ENCODE measurements at places on chromosomes 1 and 21.

GRCh38 chr1:178531887-178532286 lies 19.0 kb downstream of the TEX35 start:
- H3K27me3 ChIP-seq = no peaks in the 10 kb centered on the region
- no peak overlapping the region for H3K27ac ChIP-seq
- no peak for DNase-seq
- no peaks in the 10 kb centered on the region for H3K36me3 ChIP-seq
- H3K4me1 ChIP-seq = no peaks in the 10 kb centered on the region
- H3K4me3 ChIP-seq = no peak overlapping the region

- no peaks in the 10 kb centered on the region for H3K27me3 ChIP-seq
- no peak for DNase-seq
- H3K36me3 ChIP-seq = no peaks in the 10 kb centered on the region
- no peak overlapping the region for H3K27ac ChIP-seq
Measured at GRCh38 chr1:210855440-210855839, 278.5 kb downstream of the KCNH1 start.

DNA sequence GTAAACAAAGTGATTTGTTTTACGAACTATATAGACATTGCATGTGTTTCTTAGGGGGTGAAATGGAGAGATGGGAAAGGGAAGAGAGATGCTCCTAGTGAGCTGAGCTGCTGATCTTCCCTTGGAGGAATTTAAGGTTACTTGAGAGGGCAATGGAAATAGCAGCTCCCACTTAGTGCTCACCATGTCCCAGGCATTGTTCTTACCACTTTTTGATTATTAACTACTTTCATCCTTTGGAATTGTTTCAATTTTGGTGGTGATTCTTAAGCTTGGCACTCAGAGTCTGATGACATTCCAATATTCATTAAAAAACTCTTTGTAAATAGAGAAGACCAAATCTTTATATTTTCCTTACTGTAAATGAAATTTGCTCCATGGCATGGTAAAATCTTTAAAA lies 124.9 kb downstream of the ITSN1 start:
- H3K4me3 ChIP-seq = no peak overlapping the region
- no peaks in the 10 kb centered on the region for H3K4me1 ChIP-seq
- H3K27me3 ChIP-seq = no peaks in the 10 kb centered on the region
- no peaks in the 10 kb centered on the region for H3K36me3 ChIP-seq

DNA sequence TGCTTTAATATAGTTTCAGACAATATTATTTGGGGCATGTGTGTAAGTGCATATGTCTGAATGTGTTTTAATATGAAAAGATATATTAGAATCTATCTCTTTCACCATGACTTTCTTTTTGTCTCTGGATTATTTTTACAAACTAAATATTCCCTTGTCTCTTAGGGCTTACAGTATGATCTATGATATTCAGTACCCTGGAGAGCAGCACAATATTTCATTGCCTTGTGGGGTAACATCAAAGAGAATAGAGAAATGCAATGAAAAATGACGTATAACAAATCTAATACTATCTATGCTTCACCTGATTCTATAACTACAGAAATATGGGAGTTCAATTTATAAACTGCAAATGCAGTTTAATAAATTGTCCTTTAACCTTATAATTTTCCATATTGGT lies 2084.5 kb downstream of the MRPL39 start:
- no peak for DNase-seq
- no peaks in the 10 kb centered on the region for H3K4me1 ChIP-seq
- no peaks in the 10 kb centered on the region for H3K36me3 ChIP-seq

DNA sequence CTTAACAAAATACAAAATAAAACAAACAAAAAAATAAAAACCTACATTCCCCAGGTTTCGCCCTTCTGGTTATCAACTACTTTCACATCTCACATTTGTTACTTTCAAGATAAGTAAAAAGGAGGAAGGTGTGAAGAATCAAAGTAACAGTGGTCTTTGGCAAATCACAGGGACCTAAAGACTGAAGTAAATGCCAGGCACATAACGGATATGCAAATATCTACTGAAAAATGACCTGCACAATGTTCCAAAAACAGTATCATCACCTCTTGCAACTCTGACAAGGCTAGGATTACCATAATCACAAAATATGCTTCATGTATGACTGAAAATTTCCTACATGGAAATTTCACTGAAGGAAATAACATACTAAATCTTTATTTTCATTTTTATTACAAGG lies 29.3 kb downstream of the COP1 start:
- no peaks in the 10 kb centered on the region for H3K27me3 ChIP-seq
- peak overlapping the region; percentile 28 for H3K27ac ChIP-seq
- peaks cover 26% of the 10 kb centered on the region for H3K4me1 ChIP-seq
- peaks cover 55% of the 10 kb centered on the region for H3K36me3 ChIP-seq

DNA sequence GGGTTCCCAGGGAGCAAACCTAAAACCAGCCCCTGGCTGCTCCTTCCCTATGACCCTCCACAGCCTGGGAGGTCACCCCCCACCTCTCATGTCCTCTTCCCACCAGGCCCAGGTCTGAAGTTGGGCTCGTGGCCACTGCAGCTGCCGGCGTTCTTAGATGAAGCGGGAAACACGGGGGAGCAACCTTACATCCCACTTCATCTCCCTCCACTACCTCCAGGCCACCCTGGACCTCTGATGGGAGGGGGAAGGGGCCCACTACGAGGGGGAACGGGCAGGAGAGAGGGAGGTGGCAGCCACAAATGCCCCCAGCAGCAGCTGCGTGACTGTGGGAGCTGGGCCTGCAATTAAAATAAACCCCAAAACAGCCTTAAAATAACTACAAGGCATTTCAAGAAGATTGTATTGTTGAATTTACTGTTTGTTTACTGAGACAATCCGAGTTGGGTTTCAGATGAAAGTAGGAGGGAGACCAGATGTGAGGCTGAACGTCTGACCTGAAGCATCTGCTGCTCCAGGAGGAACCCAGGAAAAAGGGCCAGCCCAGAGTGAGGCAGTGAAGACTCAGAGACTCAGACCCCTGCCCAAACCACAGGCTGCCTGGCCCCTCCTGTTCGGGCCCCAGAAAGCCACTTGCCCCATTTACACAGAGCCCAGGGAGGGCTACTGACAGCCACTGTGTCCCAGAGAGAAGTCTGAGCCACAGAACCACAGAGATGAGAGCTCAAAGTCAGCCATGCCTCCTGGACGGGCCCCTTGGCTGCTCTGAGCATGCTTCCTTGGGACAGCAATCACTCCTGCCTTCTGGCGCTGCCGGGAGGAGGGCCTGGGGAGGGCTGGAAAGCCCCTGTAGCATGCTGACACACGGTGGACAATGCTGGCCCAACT lies 59.8 kb downstream of the GLIS1 start:
- H3K4me3 ChIP-seq = no peak overlapping the region
- peaks cover 23% of the 10 kb centered on the region for H3K27me3 ChIP-seq
- no peak for DNase-seq
- no peak overlapping the region for H3K27ac ChIP-seq
- no peaks in the 10 kb centered on the region for H3K36me3 ChIP-seq
- peaks cover 4% of the 10 kb centered on the region for H3K4me1 ChIP-seq

- no peak for DNase-seq
- H3K4me3 ChIP-seq = no peak overlapping the region
- H3K27ac ChIP-seq = no peak overlapping the region
Measured at GRCh38 chr1:17199267-17200044, 5.5 kb upstream of the PADI1 start.

DNA sequence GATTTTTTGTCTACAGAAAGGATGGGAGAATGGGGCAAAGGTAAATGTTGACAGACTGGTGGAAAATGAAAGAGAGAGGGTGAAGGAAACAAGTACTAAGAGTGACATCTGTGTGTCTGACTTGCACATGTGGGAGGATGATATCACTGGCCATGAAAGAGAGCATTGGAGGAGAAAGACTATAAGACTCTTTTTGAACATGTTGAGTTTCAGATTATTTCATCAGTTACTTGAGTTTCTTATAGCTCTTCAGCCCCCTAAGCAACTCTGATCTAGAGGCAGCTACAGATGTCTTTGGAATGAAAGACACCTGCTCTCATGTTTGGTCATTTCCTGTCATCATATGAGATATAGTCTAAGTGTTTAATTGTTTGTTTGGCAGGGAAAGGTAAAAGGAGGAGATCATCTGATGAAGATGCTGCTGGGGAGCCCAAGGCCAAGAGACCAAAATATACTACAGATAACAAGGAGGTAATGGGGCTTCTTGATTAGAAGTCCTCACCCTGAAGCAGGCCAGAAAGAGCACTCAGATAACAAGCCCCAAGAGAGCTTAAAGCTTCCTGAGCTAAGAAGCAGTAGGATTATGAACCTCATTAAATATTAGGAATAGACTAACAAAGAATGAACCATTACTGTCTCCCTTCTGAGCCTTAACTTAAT lies 4.5 kb downstream of the POLR3C start:
- H3K27ac ChIP-seq = peak overlapping the region; percentile 29
- peaks cover 42% of the 10 kb centered on the region for H3K4me1 ChIP-seq
- DNase-seq = no peak
- no peak overlapping the region for H3K4me3 ChIP-seq
- peaks cover 78% of the 10 kb centered on the region for H3K36me3 ChIP-seq
- no peaks in the 10 kb centered on the region for H3K27me3 ChIP-seq

- H3K4me3 ChIP-seq = no peak overlapping the region
- H3K27ac ChIP-seq = no peak overlapping the region
- no peaks in the 10 kb centered on the region for H3K27me3 ChIP-seq
- no peak for DNase-seq
- no peaks in the 10 kb centered on the region for H3K4me1 ChIP-seq
Measured at GRCh38 chr1:240255922-240256321, 164.2 kb downstream of the FMN2 start.

DNA sequence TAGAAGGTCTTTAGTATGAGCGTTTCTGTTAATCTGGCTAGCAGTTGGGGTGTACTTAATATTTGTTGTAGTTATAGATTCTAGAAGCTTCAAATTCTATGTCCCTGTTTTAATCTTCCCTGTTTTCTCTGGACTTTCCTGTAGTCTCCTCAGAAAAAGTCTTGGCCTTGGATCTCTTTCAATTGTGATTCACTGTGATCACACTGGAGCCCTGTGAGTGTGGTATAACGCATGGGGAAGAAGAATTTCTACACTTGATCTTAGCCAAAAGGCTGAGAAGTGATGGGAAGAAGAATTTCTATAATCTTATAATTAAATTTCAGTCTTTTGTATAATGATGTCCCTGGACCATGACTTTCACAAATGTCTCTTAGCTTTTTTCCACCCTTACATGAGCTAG lies 36.7 kb upstream of the COP1 start:
- H3K27ac ChIP-seq = no peak overlapping the region
- peaks cover 5% of the 10 kb centered on the region for H3K4me1 ChIP-seq

DNA sequence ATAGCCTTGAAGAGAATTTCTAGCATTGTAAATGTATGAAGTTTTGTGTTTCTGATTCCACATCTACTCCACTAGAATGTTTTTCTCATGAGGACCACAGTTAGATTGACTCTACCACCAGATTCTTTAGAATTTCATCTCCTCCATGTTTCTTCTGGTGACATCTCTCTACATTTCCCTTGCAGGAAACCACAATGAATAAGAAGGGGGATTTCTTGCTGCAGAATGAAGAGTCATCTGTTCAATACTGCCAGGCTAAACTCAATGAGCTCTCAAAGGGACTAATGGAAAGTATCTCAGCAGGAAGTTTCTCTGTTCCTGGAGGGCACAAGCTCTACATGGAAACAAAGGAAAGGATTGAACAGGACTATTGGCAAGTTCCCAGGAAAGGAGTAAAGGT lies 18.6 kb downstream of the GBP6 start:
- no peak overlapping the region for H3K4me3 ChIP-seq
- no peaks in the 10 kb centered on the region for H3K36me3 ChIP-seq
- H3K4me1 ChIP-seq = peaks cover 5% of the 10 kb centered on the region
- H3K27ac ChIP-seq = no peak overlapping the region
- DNase-seq = no peak

GRCh38 chr1:226372885-226373284 lies 35.0 kb downstream of the PARP1 start:
- H3K27me3 ChIP-seq = no peaks in the 10 kb centered on the region
- DNase-seq = no peak
- H3K4me3 ChIP-seq = no peak overlapping the region
- H3K4me1 ChIP-seq = peaks cover 3% of the 10 kb centered on the region
- H3K27ac ChIP-seq = no peak overlapping the region

GRCh38 chr1:7640350-7640749 lies 130.7 kb upstream of the VAMP3 start:
- no peak for DNase-seq

DNA sequence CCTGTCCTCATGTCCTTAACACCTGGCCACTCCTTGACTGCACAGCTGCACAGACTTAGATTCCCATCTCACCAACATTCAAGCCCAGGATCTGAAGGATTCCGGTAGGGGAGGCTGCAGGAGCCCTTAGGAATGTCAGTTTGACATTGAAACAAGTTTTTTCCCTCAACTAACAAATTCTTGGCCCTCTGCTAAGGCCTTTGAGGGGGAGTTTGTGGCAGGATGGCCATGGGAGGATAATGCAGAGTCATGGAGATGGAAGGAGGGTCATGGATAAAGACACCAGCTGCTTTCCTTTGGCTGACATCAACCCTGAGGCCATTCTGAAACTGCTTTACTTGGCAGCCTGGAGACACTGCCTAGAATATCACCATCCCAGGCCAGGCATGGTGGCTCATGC lies 63.4 kb upstream of the PPP2R5A start:
- no peak overlapping the region for H3K4me3 ChIP-seq
- no peak overlapping the region for H3K27ac ChIP-seq
- peaks cover 2% of the 10 kb centered on the region for H3K27me3 ChIP-seq
- H3K36me3 ChIP-seq = no peaks in the 10 kb centered on the region

DNA sequence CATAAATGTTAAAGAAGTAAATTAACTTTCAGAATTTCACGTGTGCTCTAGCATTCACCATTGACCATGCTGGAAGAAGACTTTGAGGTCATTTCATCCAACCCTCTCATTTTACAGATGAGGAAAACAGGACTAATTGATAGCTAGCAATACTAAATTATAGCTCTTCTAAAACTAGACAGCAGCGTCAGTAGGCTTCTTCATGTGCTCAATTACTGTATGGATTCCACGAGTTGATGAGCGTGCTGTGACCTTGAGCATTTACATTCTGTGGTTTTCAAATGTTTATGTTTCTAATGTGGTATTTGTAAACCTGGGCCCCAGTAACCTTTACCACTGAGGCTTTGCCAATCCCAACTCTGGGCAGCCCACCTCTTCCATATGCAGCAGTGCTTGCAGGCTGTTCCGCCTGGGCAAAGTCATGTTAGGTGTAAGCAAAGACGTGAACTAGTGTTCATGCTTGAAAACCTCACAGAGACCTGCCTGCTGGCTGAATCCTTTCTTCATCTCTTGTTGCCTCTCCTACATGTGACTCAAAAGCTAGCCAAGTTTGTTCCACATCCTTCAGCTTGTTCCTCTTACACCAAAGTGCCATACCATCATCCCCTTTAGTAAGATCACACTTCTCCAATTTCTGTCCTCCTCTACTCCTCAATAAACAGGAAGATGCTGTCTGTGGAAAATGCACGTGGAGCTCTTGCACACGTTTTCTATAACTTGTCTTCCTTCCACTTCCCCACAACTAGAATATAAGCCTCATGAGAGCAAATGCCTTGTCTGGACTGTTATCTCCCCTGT lies 17.2 kb downstream of the KCNJ15 start:
- DNase-seq = no peak
- H3K36me3 ChIP-seq = no peaks in the 10 kb centered on the region
- peaks cover 8% of the 10 kb centered on the region for H3K27me3 ChIP-seq
- no peak overlapping the region for H3K27ac ChIP-seq

- no peak overlapping the region for H3K4me3 ChIP-seq
- H3K27me3 ChIP-seq = no peaks in the 10 kb centered on the region
- no peaks in the 10 kb centered on the region for H3K36me3 ChIP-seq
- DNase-seq = no peak
Measured at GRCh38 chr21:26116456-26117011, 54.0 kb downstream of the APP start.

- no peaks in the 10 kb centered on the region for H3K36me3 ChIP-seq
- H3K4me3 ChIP-seq = no peak within 1 kb of the TSS
- H3K27ac ChIP-seq = no peak within 1 kb of the TSS
- no peaks in the 10 kb centered on the region for H3K4me1 ChIP-seq
- no peak for DNase-seq
Measured at GRCh38 chr1:196774603-196775002, at the start of gene CFHR3. TSS of gene CFHR3 (plus strand) at chr1:196774840. CDS start at chr1:196774887, 47 bp downstream.
